ENCODE measurements at places on chromosomes 3 and 15.

DNA sequence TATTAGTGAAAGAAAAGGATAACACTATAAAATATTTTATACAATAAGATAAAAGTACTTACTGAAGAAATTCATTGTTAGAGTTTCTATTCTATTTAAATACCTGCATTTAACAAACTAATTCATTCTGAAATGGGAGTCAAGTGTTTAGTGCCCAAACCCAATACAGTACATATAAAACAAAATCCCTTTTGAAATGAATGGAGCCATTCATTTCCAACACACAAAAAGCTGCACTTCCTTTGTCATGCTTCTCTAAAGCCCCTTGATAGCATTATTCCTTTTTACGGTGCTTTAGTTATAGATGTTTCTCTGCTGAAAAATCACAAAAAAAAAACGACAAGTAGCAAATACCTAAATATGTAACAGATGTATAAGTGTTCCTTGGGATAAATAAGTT is 596.3 kb downstream of the ZIC1 start:
- no peak for DNase-seq

DNA sequence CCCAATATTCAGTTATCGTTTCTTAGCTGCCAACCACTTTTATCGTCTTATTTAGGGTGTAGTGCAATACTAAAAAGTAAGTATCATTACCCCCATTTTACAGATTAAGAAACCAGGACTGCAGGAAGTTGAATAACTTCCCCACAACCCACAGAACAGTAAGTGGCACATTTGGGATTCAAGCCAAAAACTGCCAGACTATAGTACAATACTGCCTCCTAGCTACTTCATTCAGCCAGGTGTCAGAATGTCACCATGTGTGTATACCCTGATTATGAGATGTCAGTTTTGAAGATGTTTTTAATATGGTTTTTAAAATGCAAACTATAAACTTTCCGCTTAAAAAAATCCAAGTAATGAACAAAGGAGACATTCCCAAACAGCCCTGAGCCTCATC is 74.2 kb upstream of the PROK2 start:
- DNase-seq: peak; percentile 22

- no peak for DNase-seq
Measured at GRCh38 chr3:122789585-122790273, 3.9 kb downstream of the HSPBAP1 start.

DNA sequence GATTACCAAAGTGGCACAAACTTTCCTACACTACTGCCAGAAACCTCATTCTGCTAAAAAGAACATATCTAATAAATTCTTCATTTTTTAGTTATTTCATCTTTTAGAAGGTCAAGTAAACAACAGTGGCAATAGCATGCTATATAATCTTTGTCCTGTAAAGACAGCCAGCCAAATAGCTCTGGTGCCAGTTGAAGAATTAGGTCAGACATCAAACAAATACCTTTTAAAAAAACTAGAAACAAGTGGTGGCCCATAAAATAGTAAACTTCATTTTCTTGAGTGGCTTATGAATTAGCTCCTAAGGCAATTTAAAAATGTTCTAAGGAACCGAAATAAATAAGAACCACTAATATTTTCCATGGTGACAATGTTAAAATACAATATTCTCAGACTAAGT is 19.5 kb downstream of the CCDC14 start:
- no peak for DNase-seq

- no peak for DNase-seq
Measured at GRCh38 chr3:138569090-138569489, 25.0 kb downstream of the CEP70 start.

- DNase-seq: no peak
Measured at GRCh38 chr3:20256144-20256543, 70.1 kb upstream of the SGO1 start.

DNA sequence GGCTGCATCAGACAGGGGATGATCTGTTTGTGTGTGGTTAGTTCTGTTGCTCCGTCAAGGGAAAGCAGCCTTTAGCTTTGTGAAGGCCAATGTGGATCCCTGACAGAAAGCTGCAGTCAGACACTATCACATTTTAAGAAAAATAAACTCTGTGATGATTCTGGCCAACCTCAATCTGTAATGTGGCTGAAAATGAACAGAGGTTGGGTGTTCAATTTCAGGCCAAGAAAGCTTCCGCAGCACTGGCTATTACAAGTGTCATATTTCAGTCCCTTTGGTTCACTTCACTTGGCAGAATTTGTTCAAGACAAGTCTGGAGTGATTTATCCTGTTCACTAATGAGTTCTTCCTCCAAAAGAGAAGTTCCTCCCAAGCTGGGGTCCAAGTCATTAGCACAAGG is 571.8 kb upstream of the IL12A start:
- no peak for DNase-seq

DNA sequence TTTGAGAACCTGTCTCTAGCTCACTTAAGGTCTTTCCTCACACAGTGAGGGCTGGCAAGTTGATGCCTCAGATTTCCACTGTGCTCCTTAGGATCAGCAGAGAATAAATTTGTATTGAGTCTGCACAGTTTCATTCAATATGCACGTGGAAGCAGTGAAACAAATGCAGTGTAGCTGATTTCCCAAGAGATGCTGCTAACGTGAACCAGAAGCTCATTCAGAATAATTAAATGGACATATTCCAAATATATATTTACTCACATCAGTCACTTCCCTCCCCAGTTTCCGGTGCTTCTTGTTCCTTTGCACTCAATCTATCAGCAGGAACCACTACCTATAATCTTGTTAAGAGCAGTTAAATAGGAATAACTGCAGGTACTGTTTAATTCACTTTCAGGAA is 86.1 kb downstream of the UNC13C start:
- DNase-seq: no peak

- peak; percentile 57 for DNase-seq
Measured at GRCh38 chr3:102979682-102980354, 545.0 kb downstream of the ZPLD1 start.

GRCh38 chr3:170419557-170420087 is 954 bp downstream of the CLDN11 start:
- DNase-seq: peak; percentile 62

- DNase-seq: no peak
Measured at GRCh38 chr3:103818800-103819199, 1384.0 kb downstream of the ZPLD1 start.

DNA sequence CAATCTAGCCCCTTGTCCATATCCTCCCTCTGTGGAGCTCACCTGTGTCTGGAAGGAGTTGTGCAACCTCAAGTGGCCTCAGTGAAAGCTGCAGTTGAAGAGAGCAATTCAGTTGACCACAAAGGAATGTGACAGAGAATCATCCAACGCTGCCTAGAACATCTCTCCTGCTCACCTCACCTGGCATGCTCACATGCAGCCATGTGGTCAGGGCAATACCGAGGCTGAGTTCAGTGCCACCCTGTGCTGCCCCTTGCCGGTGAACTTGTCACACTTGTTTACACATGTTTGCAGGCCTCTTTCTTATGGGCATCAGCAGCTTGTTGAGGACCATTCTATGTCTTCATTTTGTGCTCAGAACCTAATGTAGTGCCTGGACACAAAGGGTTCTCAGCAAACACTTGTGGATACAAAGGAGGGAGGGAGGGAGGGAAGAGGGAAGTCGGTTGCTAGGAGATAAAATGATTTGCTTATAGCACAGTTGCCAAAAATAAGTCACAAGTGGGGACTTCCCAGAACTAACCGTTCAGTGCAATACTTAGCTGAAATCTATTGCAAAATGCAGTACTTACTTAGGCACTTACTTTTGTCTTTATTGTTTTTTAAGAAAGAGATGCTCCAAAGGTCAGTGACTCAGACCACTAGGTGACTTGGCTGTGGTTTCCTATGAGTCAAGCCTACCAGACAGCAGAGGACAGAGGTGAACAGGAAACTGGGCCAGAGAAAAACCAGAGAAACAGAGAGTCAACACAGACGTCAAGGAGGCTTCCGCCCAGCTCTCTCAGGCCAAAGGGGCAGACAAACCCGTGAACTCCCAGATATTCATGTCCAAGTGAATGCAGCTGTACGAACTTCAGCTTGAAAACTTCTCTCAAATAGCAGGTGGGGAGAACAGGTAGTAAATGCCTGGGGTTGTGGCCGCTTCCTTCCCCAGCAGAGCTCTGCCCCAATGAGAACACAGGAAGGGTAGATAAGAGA is 227.8 kb upstream of the CTNNB1 start:
- peak; percentile 83 for DNase-seq

GRCh38 chr3:63706321-63707085 is 54.0 kb downstream of the SNTN start:
- no peak for DNase-seq

- DNase-seq: no peak
Measured at GRCh38 chr15:88419830-88420229, 47.4 kb downstream of the MRPL46 start.

DNA sequence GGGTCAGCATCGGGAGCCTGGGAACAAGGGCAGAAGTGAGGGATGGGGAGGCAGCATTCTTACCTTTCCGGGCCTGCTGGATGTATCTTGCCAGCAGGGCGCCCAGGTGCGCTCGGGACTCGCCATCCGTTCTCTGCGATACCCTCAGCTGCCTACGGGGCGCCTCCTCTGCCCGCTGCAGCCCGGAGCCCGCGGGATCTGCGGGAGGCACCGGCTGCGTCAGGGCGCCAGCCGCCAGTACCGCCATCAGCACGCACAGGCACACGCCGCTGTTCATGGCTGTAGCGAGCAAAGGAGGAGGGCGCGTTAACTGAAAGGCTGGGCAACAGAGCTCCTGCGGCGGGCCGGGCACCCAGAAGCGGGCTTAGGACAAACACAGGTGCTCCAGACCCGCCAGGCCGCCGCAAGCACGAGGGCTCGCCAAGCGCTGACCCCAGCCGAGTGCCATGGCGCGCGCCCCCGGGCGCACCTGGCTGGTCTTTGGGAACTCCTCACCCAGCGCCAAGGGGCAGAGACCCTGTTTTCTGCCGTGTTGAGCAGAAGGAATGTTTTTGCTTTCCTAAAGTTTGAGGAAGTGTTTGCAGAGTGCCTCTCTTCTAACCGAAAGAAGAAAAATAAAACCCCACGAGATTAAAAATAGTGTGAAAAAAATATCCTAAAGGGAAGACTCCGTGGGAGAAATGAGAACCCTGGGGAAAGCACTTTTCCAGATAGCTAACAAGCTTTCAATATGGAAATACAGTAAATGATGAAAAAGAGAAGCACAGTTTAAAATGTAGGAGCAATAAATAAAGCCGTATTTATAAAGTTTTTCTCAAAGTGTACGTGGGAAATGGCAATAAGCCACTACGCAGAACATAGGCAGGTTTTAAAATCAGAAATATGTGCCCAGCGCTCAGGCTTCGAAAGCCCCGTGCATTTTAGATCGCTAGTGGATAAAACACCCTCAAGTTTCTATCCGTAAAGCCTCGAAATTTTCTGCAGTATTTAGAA is 2.3 kb downstream of the CCK start:
- no peak for DNase-seq

- no peak for DNase-seq
Measured at GRCh38 chr15:80010131-80010673, 39.2 kb upstream of the BCL2A1 start.

GRCh38 chr15:77649017-77649416 is 16.3 kb upstream of the LINGO1 start:
- DNase-seq: no peak

DNA sequence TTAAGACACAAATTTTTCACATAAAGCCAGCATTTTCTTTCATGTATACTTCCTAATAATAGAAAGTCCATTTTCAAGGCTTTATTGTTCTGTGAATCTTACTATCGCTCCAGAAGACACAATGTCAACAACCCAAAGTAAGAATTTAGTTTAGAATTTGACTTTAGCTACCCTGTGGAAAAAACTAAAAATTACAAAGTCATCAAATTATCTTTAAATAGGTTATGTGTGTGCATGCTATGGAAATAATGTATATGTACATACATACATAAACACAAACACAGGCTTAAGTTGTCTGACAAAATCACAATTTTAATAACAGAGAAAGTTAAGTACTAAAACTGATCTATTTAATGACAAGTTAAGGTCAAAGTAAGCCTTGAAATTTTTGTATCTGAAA is 20.2 kb upstream of the XXYLT1 start:
- DNase-seq: no peak

- no peak for DNase-seq
Measured at GRCh38 chr3:33134026-33134625, 20.3 kb downstream of the CRTAP start.

DNA sequence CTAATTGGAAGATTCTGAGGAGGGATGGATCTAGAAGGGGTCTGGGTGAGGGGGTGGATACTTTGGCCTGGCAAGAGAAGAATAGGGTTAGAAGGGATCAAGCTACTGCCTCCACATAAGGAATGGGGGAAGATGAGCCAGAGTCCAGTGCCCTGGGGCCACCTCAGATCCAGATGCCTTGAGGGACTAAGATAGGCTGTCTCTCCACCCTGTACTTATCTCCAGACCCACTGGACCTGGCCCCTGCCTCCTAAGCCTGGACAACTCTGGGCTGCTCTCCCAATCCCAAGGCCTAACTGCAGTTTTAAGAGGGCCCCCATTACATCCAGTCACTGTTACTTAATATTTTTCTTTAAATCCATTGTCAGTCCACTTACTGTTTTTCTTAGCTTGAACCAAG is 2.0 kb downstream of the DVL3 start:
- no peak for DNase-seq

DNA sequence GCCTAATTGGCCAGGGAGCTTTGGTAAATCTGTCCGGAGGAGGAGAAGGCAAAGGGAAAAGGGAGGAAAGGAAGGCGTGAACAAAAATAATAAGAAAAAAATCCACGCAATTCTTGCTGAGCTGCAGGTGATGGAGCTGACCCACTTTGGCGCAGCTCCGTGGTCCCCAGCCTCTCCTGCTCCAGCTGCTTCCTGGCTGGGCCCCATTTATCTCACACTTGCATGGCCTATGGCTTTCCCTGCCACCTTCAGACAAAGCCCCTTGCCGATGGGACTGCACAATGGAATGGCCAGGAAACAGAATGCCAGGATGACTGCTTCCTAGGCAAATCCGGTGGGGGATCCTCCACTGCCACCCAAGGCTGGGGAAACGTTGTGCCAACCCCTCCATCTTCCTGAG is 6.9 kb downstream of the INSYN1 start:
- no peak for DNase-seq

DNA sequence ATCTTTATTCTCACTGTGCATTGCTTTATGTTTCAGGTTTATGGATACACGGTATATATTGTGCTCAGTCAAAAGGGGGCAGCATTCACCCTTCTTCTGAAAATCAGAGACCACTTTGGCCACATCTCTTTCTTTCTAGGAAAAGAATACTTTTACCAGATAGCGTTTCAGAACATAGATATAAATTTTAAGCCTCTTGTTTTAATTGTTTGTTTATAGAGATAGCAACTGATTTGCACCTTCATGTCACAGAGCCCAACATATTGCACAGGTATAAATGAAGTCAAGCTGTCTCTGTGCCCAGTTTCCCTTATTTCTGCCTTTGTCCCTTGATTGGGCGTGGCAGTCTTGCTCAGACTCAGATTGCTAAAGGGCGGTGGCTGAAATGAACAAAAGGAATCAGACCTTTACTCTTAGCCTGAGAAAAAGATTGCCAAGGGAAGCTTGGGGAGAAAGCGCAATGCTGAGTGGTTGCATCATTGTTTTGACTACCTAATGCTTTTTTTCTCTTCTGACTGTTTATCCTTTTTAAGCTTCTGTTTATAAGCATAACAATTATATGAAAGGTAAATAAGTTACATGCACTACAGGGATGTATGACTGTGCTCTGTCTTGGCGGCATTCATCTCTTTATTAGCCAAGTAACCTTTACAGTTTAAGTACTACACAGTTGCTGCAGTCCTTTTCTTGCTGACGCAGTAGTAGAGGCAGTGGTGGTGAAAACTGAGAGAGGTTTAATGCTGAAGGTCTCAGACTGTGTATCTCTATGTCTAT is 70.8 kb upstream of the ZBTB20 start:
- peak; percentile 41 for DNase-seq

Data from testis (tissue), 5 donors.